ENCODE measurements at places on chromosomes 12 and 14.

GRCh38 chr14:63875311-63875710, 22.5 kb downstream of the SYNE2 start:
- DNase-seq, result no peak

DNA sequence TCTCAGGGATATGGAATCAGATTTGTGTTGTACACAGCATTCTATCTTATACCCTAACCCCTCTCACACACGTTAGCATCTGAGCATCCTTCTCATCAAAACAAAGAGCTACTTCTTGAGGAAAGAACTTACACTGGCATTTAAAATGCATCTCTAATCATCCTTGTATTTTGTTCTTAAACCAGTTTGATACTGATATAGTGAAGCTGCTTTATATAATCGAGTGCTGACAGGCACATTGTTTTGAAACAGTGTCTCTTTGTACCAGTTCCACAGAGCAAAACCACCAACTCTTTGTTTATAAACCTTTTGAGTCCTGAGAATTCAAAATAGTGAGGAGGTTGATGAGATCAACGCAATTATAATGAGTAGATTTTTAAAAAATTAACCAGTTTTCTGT, 8.8 kb downstream of the GPR33 start:
- DNase-seq, result no peak

DNA sequence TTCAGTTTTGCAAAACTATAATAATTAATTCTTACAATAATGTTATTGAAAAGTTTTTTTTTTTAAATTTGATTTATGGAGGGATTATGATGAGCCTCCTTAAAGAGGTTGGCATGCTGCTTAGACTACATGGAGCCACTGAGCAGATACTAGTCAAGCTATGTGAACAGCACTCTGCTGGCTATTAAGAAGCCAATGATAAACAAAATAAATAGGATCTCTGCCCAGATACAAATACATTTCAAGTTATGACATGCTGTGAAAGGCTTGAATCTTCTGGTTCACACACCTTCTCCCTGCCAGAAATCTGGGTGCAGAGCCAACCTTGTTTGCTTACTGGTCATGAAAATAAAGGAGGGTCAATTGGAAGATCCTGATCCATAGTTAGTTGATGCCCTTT, 107.4 kb upstream of the NAV3 start:
- DNase-seq, result no peak

DNA sequence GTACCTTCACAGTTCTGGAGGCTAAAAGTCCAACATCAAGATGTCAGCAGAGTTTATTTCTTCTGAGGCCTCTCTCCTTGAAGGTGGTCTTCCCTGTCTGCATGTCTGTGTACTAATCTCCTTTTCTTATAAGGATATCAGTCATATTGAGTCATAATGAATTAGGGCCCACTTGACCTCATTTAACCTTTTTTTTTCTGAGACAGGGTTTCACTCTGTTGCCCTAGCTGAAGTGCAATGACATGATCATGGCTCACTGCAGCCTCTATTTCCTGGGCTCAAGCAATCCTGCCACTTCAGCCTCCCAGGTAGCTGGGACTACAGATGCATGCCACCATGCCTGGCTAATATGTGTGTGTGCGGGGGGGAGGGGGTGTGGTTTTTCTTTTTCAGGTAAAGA, 41.7 kb downstream of the PPM1H start:
- no peak for DNase-seq

DNA sequence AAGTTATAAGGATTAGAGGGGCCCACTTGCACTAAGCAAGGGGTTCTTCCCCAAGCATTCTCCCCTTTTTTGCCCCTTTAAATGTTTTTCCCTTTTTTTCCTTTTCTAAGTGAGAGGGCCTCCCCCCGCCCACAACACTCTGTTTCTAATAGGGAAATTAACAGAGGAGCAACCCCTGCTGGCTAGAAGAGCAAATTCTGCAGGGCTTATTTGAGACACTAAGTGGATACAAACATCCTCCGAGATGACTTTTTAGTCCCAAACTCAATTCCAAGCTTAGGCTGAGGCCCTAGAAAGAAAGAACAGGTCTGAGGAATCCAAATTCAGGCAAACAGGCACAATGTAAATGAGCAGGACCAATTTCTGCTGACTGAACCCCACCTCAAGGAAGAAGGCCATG, 138.9 kb downstream of the GPR65 start:
- no peak for DNase-seq

DNA sequence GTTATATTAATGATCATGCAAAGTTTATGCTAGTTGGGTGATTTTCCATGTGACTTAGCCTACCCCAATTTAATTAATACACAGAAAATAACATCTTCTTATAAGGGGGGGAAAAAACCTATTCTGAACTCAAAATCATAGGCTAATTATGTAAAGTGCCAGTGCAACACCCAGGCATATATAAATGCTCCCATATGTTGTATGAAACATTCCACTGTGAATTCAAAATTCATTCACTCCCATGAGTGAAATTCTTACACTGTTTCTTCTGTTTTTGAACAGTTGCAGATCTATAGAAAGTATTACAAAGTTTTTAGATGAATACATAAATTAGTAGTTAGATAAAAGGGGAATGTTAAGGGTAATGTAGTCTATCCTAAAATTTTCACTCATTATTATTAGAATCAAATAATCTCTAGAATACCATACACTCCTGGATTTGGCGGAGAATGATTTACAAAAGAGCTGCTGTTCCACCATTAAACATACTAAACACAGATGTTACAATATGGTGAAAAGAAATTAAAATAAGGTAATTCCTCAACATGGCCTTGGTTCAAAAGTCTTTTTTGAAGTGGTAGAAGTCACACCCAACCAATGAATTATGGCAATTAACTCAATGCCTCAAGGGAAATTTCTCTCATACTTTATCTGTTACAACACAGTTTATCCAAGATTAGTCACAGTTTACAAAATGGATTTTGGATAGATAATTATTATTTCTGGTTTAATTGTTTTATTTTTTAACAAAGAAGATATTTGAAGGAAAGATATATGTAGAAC, 454.1 kb upstream of the FLRT2 start:
- no peak for DNase-seq

- DNase-seq, result no peak
Measured at GRCh38 chr12:86275356-86275755, 19.2 kb upstream of the MGAT4C start.

- DNase-seq, result no peak
Measured at GRCh38 chr12:27653661-27654060, 42.6 kb upstream of the REP15 start.

Data from stimulated activated CD8-positive, alpha-beta memory T cell treated with anti-CD3 and anti-CD28 coated beads, Interleukin-12 subunit alpha, Interleukin-12 subunit beta, amount 100 ng/mL, for 1 hour (primary cell).